ENCODE measurements at places on chromosomes 3 and 15.
A peak's percentile ranks its signal among the peaks of the same experiment; 100 is the strongest.

- peak; percentile 88 for DNase-seq
These were observed 64.8 kb downstream of the RFTN1 start for GRCh38 chr3:16448639-16449070.

DNA sequence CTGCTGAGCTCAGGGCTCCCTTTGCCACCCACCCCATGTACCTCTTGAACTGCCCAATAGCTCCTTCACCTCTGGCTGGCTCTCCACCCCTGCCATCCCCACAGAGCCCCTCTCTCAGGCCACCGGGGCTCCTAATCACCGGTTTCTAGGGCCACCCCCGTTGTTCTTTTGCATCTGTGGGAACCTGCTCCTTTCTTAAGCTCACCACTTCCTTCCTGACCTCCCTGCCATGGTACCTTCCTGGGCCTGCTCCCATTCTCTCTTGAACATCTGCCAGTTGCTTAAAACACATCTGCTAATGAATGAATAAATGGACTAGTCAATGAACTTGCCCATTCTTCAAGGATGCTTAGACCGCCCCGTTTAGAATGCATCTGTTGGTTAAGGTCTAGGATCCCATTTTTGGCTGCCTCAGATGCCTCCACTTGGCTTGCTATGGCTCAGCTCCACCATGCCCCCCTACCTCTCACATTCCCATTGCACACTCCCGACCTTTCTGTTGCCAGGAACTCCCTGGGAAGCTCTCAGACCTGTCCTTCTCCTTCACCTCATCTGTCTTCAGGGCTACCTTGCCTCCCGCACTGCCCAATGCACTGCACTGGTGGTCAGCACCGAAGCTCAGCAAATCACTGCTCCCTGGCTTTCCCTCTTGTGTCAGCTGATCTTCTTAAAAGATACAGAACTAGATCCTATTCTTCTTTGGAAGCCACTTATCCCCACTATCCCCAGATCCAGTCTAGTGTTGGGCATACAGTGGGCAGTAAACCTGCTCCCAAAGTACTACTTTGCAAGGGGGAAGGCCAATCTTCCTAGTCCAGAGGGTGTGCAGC is 9.1 kb downstream of the AMOTL2 start:
- DNase-seq, result no peak

DNA sequence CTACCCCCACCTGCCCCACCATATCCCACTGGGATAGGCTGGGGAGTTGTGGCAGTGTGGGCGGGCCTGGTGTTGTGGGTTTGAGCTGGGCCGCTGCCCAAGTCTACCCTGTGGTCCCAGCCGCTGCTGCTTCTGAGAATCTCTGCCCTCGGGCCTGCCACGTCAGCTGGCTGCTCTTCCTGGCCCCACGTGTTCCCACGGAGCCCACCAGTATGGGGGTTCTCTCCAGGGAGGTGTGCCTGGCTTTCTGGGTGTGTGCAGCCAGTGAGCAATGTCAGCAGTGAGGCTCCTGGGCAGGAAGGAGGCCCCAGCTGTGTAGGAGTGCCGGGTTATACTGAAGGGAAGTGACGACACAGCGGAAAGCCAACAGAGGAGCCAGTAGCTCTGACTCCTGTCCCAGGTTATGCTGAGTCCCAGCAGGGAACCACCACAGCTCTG is 10.5 kb downstream of the GNAI2 start:
- DNase-seq, result peak; percentile 87

- no peak for DNase-seq
These were observed 3.1 kb downstream of the ATP10A start for GRCh38 chr15:25859838-25860645.

- DNase-seq, result no peak
These were observed 425 bp upstream of the FYTTD1 start for GRCh38 chr3:197749315-197749600.

- DNase-seq, result no peak
These were observed 277.9 kb downstream of the MCTP2 start for GRCh38 chr15:94509259-94509658.

DNA sequence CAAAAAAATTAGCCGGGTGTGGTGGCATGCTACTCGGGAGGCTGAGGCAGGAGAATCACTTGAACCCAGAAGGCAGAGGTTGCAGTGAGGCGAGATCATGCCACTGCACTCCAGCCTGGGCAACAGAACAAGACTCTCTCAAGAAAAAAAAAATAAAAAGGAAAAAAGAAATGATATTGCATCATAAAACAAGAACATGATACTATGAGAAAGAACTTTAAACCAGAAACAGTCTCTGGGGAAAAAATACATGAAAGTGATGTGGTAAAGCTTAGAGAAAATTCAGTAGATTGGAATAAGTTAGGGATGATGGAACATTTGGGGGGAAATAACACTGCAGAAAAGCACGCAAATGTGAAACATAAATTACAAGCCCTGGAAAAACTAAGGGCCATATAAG is 54.7 kb downstream of the CRYGS start:
- no peak for DNase-seq

DNA sequence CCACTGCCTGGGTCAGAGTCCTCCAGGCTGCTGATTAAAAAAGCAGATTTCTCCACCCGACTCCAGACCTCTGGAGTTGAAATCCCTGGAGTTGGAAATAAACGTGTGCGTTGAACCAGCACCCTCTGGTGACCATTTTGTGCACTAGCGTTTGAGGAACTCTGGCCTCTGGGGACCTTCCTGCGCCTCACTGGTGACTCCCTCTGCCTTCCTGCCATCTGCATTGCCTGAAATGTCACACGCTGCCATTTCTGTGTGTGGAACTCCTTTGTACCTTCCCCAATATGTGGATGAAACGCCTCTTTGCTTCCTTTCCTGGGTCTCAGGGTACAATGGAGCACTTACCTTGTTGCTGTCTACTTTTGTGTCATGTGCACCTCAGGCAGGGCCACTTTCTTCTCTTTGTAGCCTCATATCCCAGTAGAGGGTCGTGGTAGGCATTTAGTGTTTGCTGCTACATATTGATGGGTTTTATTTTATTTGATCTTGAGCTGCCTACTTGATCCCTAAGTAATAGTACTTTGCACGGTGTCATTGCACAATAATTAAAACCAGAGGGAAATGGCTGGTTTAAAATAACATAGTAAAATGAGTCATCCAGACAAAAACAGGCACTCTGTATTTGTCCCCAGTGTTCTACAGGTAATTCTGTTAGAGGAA is 56.8 kb downstream of the GPR171 start:
- DNase-seq, result no peak

DNA sequence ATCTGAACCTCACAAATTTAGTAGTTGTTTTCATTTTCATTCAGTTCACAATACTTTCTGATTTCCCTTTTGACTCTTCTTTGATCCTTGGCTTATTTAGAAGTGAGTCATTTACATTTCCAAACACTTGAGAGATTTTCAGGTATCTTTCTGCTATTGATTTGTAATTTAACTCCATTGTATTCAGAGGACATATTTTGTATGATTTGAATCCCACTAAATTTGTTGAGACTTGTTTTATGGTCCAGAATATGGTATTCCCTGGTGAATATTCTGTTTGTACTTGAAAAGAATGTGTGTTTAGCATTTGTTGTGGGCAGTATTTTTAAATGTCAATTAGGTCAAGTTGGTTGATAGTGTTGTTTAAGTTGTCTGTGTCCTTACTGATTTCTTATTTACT is 29.6 kb downstream of the FAN1 start:
- no peak for DNase-seq

DNA sequence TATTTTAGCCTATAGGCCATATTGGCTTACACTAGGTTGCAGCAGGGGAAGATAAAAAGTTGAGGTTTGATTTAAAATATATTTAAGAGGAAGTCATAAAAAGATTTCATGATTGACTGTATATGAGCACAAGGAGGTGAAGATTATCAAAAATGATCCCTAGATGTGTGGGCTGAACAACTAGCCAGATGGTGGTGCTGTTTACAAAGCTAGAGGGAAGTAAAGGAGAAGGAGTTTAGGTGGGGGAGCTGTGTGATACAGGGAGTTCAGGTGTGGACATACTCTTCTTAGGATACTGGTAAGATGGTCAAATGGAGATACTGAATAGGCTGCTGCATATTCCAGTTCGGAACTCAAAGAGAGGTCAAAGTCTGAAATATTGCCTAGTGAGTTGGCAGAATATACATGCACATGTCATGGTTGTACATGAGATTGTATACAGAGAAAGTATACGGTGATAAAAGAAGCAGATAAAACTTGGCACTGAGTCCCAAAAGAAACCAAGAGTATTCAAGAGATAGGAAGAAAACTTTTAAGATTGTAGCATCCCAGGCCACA is 727.8 kb downstream of the NLGN1 start:
- peak; percentile 34 for DNase-seq

All from AG09309 (cell line).